Hematopoietic multipotent progenitor cell treated with erythropoietin and hydrocortisone succinate and interleukin-3 and kit ligand, for 6 days (in vitro differentiated cells): ENCODE measurements at places on chromosomes 2 and 18.
A peak's percentile ranks its signal among the peaks of the same experiment; 100 is the strongest.

DNA sequence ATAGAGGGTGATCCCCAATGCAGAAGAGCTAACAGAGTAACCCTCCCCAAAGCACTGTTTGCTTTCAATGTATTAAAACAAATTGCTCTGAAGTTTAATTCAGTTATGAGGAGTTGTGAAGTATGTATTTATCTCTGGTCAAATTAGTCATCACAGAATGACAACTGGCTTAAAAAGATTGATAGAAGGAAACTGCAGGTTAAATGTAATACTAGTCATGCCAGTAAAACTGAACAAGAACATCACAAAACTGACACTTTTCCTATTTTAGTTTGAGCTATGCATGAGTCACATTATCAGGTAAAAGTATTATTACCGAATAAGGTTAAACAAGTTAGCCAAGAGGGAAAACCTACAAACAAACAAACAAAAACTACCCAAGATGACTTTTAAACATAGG lies 99.0 kb upstream of the ACVR1C start:
- DNase-seq: no peak

GRCh38 chr2:5693287-5694201 lies 1.4 kb downstream of the SOX11 start:
- DNase-seq: no peak

DNA sequence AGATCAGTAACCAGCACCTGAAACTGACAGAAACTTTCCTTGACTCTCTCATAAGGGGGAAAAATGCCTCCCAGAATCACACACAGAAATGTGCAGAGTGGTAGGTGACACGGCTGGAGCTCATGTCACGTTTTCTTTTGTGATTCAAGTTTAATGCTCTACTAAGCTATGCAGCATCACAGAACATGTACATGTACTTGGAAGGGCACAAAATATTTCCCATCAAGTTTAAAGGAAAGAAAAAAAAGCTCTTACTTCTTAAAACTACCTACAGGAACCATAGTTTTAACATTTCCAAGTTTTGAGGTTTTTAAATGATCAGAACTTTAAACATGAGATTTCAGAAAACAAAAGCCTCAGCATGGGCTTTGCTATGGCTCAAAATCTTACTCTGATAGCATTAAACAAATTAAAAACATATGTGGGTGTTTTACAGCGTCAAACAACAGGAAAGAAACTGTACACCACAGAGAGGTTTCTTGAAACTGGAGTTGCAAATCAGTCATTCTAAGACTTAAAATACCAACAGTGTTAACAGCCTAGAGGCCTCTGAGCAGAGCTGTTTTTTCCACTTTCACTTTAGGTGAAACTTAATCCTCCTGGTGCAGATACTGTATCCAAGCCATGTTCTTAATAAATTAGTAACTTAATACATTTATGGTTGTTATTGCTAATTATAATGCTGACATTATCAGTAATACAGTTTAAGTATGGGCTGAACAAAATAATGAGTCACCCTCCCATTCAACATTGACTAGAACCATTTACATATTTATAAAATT lies 30.1 kb downstream of the MBP start:
- peak; percentile 50 for DNase-seq

DNA sequence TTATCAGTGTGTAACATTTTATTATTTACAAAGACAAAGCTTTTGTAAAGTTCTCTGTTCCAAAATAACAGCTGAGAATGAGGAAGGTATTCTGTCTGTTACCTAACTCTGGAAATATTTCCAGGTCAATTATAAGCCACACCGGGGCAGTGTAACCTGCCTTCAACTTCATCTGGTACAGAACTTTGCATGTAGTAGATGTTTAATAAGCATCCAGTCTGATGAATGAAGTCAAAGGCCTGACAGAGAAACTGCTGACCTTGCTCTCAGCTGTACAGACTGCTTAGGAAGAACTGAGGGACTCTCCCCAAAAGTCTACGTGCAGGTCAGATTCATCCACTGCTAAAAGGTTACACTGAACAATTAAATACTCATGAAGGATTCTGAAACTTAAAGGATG lies 43.3 kb downstream of the WDFY1 start:
- DNase-seq: no peak

DNA sequence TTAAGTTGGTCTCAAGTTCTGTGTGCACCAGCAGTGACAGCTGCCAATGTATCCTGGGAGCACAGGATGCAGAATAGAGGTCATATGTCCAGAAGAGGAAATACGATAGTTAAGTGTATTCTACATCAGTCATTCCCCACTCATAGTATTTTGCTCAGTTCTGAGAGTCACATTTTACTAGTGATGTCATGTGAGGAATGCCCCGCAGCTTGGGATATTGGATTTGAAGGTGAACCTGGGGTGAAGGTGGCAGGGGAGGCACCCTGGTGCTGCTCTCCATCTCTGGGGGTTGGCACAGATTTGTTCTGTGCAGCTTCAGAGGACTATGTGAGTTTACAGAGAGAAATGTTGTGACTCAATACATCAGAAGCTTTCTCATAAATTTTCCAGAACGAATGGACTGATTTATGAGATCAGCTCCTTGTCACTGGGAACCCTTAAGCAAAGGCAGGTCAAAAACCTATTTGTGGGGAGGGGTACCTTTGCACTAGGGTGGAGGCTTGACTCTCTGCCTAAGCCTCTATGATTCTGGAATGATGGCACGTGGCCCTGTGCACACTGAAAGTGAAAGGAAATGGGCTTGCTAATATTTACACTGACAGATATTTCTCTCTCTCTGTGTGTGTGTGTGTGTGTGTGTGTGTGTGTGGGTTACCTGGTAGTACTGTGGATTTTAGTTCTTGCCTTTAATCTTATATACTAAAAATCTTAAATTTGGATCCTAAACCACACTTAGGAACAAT lies 95.9 kb downstream of the NEB start:
- no peak for DNase-seq

DNA sequence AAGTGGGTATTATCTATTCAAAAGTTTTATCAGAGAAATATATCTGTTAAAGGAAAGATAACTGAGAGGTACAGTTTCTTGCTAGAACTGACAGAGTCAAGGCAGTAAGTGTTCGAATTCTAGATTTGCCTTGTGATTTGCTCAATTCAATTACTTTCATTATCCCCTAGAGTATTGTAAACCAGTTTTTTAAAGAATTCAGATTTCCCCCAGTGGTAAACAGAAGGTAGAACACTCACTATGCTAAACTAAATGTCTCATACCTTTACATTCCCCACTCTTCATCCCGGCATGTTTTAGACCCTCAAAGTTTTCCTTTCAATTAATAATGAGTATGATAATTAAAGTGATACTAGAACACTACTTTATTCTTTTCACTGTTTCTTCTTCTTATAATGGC lies 28.6 kb downstream of the TTC21B start:
- DNase-seq: no peak
